ENCODE measurements at places on chromosomes 5 and 9.

DNA sequence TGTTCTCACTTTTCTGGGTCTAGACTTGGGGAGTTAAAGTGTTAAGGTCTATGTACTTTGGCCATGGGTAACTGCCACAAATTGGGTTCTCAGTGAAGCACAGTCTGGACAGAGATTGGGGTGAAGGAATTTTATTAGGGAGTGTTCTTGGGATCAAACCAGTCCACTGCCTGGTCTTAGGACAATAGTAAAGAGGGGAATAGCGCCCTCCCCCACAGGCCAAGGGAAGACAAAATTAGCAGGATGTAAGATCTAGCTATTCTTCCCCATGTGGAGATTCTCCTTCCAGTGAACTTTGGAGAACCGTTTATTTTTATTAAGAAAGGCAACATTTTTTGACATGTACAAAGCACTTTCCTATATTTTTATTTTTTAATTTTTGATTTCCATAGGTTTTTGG, 18.4 kb upstream of the RIC1 start:
- DNase-seq: no peak

DNA sequence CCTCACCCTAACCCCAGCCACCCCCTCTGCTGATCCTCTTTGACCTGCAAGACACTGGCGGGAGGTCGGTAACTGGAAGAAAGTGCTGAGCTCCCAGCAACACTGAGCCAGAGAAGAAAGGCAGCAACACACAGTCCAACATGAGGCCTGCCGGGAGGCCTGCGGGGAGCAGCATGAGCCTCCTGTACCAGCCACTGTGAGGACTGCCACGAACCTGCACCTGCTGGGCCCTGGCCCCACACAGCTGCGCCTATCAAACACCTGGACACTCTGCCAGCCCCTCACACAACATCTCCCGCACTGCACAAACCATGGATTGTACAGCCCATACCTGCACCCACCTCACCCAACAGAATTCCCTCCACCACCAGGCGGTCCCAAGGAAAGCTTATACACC, 18.3 kb downstream of the CAMK2A start:
- DNase-seq: no peak

- no peak for DNase-seq
These were observed 159.2 kb upstream of the SLC24A2 start for GRCh38 chr9:19947996-19948395.

DNA sequence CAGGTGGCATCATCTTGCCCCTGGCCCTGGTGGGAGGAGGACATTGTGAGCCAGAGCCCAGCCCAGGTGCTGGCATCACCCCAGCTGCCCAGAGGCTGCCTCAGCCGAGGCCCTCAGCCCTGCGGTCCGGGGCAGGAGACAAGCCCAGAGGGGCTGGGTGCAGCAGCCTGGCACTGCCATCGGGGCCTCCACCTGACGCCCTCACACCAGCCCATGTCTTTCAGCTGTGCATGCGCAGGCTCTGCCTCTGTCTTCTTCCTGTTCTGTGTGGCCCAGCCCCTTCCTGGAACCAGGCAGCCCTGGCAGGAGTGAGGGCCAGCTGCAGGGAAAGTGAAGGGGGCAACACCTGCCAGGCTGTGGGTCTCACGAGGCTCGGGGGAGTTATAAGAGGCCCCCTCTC, 4.8 kb upstream of the CEL start:
- DNase-seq: no peak

- no peak for DNase-seq
These were observed 60.9 kb upstream of the CHD1 start for GRCh38 chr5:98989727-98990126.

- no peak for DNase-seq
These were observed 639.7 kb downstream of the BNC2 start for GRCh38 chr9:16230731-16231130.

- DNase-seq: no peak
These were observed 82.9 kb downstream of the CEMIP2 start for GRCh38 chr9:71685394-71685793.

GRCh38 chr9:99576002-99576401, 245.7 kb upstream of the NR4A3 start:
- no peak for DNase-seq

DNA sequence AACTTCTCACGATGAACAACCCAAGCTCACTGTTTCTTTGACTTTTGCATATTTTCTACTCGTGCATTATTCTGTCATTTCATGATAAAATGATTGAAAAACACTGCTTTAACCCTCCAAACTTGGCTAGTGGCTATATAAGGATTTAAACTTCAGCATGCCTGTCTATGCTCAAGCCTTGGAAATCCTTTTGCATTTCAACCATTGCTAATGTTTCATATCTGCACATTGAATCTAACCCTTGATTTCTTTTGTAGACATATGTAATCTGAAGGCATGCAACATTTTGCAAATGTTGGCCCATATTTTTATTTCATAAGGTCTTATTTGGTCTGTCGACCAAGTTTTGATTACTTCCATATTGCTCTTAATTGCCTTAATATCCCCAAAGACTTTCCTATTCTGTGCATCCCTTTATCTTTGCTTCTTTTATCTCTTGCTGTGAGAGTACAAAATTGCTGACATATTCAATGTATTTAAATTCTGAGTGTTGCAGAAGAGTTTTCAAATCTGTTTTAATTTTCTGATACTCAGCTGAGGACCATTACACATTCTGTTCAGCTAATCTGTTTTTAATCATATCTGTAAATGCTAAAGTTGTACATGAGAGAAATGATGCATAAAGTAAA, 403.7 kb upstream of the ZNF608 start:
- no peak for DNase-seq

- DNase-seq: no peak
These were observed 350.9 kb downstream of the GLIS3 start for GRCh38 chr9:3948826-3949556.

DNA sequence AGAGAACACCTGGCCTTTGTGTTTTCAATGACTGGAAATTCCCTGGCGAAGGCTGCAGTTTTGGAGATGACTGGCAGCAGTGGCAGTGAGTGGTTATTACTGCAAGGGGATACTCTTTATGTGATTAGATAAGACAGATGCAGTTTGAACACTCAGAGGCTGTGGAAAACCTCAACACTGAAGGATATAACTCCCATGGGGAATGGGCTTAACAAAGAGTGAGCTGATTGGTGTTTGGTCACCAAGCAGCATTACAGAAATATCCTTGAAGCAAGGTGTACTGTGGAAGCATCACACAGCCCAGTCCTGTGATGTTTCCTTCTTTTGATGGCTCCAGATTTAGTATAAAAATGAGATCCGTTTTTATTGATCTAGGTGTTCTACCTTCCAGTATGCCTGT, 490.7 kb upstream of the PTPRD start:
- DNase-seq: no peak

GRCh38 chr5:107855171-107855570, 184.4 kb upstream of the EFNA5 start:
- DNase-seq: no peak

DNA sequence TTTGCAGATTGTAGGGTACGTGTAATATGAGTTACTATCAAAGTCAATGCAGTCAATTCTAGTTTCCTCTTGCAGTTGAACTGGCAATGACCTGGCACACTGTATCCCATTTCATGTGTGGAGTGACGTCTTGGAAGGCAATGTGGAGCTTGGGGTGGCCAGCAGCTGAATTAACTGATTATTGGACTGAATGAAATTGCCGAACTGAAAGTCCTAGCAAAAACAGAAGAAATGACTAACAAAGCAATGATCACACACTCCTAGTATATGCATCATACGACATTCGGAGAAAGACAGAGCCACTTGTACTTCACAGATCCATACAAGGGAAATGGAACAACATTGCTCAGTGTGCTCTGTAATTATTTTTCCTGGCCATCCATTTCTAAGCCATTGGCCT, 259.1 kb upstream of the DAPK1 start:
- no peak for DNase-seq

- no peak for DNase-seq
These were observed 8.6 kb downstream of the VLDLR start for GRCh38 chr9:2630158-2630557.
